ENCODE measurements at places on chromosomes 5 and 9.

DNA sequence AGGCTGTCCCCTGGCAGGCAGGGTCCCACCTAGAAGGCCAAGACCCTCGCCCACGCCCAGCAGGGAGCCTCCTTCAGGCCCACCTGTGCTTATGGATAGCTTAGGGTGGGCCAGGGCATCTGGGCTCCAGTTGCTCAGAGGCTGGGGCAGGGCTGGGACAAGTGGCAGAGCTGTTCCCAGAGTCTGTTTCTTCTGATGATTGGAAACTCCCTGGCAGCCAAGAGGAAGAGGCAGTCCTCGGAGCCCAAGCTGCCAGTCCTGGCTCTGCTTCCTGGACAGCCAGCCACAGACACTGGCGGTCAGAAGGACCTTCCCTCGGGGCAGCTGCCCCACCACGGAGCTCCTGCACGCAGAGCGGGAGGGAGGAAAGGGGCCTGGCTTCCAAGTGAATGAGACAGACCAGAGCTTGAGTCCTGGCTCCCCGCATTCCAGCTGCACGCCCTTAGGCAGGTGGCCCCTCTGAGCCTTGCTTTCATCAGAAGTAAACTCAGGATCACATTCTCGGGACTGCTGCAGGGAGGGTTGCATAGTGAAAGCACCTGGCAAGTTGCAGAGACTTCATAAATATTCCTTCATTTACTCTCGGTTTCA, 37.9 kb upstream of the GABRP start:
- peak; percentile 72 for DNase-seq

DNA sequence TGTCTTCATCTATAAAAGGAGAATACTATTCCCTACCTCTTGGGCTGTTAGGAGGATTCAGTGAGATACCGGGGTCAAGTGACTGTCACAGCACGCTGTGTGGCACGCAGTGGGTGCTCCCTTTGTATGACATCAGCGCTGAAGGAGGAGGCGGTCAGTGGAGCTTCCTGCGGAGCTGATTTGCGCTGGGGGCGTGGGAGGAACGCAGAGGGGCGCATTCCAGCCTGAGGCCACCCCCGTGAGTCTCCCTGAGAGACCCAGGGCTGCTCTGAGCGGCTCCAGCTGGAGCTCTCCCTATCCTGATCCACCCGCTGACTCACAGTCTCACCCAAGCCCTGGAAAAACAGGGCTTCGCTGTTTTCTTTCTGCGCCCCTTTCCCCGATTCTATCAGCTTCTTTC, 24.3 kb upstream of the NEURL1B start:
- no peak for DNase-seq

GRCh38 chr5:76219636-76220035, 136.5 kb downstream of the SV2C start:
- no peak for DNase-seq

DNA sequence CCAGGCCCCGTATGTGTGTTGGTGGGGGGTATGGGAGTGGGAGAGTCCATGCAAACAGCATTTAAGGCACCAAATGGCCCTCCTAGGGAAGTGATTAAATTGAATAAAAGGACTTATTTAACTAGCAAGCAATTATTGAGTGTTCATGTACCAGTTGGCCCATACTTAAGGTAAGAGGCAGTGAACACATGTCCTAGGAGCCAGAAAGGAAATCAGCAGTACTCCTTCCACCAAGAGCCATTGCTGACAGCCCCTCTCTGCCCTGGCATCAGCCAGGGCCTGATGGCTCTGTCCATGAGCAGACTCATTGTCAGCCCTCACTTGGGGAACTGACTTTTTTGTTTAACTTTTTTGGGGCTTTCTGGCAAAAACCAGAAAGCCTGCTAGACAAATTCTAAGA, 10.4 kb upstream of the SHROOM1 start:
- no peak for DNase-seq

DNA sequence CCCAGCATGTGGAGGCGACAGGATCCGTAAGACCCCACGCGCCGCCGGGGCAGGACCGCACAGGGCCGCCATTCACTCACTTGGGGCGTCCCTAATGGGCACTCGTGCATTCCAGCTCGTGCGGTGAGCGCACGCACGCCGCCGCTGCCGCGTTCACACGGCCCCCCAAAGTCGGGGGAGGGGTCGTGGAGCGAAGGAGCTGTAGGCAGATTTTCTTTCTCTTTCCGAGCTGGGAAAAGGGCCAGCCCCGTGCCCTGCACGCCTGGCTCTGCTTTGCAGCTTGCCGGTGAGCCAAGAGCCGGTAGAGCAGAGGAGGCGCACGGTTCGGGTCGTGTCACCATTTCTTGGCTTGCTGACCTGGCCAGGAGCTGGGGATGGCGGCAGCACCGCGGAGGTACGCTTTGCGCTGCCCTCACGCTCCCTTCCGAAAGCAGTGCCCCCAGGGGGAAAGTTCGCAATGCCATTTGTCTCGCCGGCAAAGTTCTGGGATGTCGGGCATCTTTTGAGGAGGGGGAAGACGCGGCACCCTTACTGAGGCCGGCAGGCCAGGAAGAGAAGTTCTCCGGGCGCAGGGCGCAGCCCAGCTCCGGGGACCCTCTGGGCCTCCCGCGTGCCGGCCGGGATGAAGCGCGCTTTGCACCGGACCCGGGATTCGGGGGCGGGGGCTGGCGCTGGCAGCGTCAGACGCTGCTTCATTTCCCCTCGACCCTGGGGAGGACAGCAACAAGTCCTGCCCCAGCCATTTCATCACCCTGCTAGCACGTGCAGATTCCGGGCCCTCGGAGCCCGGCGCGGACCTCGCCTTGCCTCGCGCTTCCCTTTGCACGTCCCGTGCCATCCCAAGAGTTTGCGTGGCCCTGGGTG, 898 bp downstream of the STC2 start:
- no peak for DNase-seq
